ENCODE measurements at places on chromosomes 12 and 14.

- no peak for DNase-seq
These were observed 19.8 kb upstream of the TESC start for GRCh38 chr12:117118838-117119591.

DNA sequence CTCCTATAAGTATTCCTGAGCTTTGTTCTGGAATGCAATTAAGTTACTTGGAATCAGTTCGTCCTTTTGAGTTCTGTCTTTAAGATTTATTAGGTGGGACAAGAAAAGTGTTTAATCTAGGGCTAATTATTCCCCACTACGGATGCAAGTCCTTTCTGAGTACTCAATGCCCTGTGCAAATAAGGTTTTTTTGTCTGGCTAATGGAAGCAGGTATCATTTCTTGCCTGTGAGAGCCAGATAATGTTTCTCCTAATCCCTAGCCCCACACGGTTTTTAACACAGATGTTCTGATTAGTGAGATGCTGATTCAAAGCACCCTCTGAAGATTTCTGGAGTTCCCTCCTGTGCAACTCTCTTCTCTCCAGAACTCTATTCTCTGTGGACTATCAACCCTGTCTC is 296.6 kb upstream of the PRICKLE1 start:
- no peak for DNase-seq

DNA sequence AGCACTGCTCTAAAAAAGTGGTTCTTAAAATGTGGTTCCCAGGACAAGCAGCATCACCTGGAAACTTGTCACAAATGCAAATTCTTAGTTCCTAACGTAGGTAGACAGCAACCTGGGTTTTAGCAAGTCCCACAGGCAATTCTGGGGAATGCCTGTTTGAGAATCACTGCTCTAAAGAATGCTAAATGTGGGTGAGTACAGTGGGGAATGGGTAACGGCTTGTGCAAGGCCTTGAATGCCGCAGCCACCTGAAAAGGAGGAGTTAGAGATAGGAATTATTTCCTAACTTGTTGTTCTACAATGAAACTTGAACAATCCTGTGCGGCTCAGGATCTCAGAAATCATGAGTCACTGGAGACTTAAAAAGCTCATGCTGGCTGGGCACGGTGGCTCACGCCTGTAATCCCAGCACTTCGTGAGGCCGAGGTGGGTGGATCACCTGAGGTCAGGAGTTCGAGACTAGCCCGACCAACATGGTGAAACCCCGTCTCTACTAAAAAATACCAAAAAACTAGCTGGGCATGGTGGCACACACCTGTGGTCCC is 34.9 kb downstream of the GNS start:
- DNase-seq: no peak

DNA sequence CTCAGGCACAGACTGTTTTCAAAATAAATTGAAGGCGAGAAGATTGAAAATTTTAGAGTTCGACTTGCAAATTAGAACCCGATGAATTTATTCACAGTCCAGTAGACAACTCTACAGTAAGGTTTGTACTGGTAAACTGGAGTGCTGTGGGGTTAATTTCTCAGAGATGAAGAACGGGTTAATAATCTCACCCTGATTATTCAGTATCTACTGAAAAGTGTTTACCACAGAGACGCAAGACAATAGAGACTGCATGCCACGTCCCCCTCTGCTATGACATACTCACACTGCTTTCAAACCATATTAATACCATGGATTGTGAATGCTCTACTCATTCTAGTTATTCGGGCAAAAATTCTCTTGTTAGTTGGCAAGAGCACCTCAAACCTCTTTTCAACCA is 36.1 kb downstream of the CFL2 start:
- DNase-seq: no peak

DNA sequence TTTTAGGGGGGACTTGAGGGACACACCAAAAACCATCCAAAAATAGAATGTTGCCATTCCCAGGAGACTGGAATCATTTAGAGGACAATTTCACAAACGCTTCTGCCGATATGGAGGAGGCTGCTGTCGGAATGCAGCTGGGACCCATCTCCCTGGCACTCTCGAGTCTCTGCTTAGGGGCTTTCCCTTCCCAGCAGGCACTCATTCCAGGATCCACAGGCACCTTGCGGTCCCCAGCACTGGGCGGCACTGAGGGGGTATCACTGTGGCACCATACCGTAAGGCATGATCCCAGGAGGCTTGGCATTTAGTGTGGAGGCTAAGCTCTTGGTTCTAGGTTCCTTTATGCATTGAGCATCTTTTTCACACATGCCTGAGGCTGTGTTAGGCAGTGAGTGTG is 36.6 kb upstream of the LTBP2 start:
- no peak for DNase-seq

- DNase-seq: no peak
These were observed 32.7 kb downstream of the MED6 start for GRCh38 chr14:70567791-70568190.

DNA sequence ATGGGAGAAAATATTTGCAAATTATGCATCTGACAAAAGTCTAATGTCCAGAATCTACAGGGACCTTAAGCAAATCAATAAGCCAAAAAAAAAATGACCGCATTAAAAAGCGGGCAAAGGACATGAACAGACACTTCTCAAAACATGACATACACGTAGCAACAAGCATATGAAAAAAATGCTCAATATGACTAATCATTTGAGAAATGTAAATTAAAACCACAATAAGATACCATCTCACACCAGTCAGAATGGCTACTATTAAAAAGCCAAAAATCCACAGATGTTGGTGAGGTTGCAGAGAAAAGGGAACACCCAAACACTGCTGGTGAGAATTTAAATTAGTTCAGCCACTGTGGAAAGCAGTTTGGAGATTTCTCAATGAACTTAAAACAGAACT is 16.1 kb downstream of the PAWR start:
- DNase-seq: no peak

GRCh38 chr12:80622271-80622670 is 85.2 kb upstream of the MYF6 start:
- DNase-seq: no peak

DNA sequence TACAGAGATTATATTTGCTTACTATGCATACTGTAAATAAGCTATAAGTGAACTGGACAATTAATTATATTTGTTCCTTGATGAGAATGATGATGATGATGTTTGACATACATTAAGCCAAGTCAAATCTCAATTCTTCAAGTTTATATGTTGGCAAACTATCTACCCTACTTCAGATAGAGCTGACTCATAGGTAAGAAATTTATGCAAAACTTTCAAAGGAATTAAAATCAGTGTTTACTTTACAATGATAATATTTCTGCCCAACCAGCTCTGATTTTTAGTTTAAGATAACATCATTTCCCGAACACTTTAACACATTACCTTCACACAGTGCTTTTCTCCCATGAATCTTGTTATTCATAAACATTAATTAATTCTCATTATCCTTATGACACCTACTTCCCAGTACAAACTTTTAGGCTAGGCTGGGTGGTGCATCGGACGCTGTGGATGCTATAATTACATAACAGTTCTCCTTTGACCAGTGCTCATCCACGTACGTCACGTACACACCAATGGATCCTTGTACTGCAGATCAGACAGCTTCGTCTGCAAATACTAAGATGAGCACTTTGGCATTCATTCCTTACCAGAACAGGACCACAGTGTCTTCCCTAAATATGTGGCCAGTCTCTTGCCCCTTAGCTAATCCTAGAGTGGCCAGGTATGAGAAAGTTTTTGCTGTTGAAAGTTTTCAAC is 18.3 kb downstream of the BMP4 start:
- DNase-seq: no peak

DNA sequence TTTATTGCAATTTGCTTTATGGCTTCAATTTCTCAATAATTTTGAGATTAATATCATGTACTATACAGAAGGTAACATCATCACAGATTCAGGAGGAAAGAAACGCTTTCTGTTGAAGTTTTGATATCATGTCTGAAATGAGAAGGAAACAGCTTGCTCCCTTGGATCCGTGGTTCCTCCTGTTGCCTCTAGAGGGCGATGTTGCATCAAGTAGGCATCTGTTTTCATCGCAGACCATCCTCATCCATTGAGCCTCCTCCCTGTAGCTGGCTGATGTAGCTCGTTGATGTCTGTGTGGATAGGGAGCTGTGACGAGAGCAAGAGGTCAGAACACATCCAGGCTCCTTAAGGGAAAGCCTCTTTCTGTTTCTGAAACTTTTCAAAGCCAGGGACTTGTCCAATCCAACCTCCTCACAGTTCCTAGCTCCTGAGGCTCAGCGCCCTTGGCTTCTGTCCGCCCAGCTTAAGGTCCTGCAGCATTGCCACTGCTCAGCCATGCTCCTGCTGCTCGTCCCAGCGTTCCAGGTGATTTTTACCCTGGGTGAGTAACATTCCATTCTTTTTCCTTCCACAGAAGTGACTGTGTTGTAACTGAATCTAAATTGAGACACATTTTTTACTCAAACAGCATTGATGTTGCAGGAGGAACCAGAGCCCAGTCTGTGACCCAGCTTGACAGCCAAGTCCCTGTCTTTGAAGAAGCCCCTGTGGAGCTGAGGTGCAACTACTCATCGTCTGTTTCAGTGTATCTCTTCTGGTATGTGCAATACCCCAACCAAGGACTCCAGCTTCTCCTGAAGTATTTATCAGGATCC is 304.8 kb upstream of the OR4E1 start:
- DNase-seq: no peak

DNA sequence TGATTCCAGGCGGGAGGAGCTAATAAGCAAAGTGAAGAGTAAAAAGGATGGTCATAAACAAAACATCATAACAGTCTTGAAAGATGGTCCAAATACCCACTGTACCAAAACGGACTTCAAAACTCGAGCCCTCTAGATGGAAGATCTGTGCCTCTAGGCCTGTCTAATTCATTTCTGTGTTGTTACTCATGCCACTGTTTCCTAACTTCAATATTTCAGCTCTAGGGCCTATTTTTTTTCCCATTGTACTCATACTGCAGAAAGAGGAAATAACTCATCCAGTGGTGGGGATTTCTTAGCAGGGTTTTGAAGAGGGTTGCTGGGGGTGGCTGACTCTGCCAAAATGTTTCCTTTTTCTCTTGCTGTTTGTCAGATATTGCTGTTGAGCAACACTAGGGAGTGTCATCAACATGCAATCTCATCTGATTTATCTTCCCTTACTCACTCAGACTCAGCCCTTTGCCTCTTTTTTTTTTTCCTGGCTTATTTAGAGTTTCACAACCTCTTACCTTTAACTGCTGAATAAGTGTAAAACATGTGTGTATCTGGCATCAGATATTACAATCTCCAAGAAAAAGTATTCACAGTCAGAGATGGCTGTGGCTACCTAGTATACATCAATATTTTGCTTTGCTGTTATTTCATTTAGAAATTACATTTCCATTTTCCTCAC is 189.6 kb downstream of the DUSP6 start:
- DNase-seq: no peak

- DNase-seq: peak; percentile 94
These were observed at the start of gene FBRSL1 for GRCh38 chr12:132489602-132490266. Gene FBRSL1, plus strand, starts transcription at chr12:132490151.

GRCh38 chr14:32077081-32078022 is at the start of gene ARHGAP5:
Gene ARHGAP5, plus strand, starts transcription at chr14:32077304. Its CDS starts 13,366 bp downstream, at chr14:32090670.
- no peak for DNase-seq

DNA sequence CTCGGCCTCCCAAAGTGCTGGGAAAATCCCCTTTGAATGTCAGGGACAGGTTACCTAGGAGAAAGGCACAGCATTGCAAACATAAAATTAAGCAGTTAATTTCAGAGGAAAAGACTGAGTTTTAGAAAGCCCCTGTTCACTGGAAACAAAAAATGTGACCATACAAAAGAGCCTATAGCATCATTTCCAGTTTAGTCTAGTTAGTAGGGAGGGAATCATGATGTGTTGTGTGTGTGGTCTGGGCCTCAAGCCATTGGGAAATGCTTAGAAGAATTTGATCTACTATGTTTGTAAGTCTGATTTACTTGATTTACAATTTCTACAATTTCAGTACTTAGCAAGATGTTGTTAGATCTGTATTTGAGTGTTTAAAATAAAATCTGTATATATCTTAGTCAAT is 47.1 kb upstream of the RERG start:
- no peak for DNase-seq

DNA sequence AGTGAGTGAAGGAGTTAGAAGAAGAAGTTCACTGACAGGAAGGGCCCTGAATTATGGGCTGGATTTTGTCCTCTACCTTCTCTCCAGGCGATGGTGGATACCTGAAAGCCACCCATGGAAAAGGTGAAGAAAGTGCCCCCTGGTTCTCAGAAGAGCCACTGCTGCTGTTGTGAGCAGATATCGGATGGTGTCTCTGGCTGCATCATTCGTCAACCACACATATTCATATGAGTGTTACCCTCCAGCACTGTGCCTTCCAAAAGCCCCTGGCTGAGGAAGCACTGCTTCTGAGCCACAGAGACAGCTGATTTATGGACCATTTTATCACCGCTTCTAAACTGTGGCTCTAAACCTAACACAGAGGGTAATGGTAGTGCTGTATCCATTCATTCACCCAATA is 2.0 kb upstream of the ACTN1 start:
- DNase-seq: no peak

- DNase-seq: no peak
These were observed 34.5 kb downstream of the PRKCH start for GRCh38 chr14:61355892-61356325.

DNA sequence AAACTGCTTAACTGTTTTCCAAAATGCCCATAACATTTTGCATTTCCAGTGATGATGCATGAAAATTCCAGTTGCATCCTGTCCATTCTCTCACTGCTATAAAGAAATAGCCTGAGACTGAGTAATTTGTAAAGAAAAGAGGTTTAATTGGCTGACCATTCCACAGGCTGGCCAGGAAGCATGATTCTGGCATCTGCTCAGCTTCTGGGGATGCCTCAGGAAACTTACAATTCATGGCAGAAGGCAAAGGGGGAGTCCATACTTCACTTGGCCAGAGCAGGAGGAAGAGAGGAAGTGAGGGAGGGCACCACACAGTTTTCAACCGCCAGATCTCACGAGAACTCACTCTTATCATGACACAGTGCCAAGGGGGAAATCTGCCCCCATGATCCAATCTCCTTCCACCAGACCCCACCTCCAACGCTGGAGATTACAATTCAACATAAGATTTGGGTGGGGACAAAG is 18.2 kb upstream of the CLEC2D start:
- DNase-seq: no peak

DNA sequence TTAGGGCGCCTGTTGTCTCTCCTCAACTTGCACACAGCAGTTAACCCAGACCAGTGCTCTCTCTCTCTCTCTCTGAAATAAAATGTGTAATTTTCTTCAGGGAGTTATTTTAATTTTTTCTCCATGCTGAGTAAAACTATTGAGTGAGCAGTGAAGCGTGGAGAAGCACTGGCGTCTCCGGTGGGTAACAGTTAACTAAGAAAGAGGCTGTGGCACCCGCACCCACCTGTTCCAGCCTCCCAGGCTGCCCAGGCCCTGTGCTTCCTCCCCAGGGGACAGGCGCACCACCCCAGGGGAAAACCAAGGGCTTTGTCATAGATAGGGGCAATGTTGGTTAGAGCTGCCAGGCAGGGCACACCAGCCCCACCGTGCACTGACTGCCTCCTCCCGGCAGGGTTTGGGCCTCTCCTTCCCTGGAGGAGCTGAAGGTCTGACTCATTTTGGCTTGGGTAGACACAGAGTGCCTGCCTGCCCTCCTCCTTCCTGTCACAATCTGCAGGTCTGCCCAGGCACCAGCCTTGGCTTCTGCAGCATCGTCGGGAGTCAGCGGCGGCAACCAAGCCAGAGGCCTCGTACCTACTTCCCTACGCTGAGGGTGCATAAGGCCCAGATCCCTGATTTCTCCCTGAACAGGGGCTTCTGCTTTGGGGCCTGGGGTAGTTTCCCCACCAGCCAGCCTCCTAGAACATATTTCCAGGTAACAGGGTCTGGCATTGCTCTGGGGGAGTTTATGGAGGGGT is 3.9 kb downstream of the HOXC5 start:
- DNase-seq: no peak
